CD14-positive monocyte (primary cell): ENCODE measurements at places on chromosomes 16 and 17. TPM values are rescaled to one million over a fixed set of nuclear protein-coding genes. Genes with fewer than 3 reads are reported as not detected.

DNA sequence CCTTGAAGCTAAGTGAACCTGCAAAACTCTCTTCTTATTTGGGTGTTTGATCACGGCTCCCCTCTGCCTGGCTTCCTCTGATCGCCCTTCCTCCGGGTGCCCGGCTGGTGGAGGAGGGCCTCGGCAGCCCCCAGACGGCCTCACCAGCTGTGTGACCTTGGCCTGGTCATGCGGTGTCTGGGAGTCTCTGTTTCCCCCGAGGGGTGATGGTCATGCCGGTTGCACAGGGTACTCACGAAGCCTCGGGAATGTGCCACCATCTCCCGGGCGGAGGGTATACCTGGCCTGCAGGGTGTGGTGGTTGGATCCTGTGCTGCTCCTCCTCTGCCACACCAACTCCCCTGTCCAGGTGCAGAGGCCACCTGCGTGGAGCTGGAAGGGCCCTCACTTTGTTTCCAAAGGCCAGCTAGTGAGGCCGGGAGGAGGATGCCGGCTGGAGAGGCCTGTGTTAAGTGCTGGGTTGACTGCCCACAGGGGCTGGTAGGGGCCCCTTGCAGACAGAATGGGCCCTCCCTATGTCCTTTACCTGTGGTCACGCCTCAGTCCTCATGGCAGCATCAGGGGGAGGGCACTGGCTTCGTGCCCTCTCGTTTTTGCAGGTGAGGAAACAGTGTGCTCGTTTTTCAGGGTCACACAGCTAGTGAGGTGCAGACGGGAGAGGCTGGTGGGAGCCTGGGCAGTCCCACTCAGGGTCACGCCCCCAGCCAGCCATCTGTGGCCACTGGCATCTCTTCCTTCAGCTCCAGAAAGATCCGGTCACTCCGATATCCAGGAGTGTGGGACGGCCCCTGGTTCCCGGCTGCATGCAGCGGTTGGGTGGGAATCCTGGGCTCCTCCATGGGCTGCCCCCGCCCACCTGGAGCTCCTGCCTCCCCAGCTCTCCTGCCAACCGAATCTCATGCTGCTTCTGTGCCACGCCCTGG is 148.5 kb upstream of the GSE1 start:
- no peak for DNase-seq

- DNase-seq: peak; percentile 84
Observed at GRCh38 chr17:41697122-41697962, 8.7 kb downstream of the EIF1 start.

DNA sequence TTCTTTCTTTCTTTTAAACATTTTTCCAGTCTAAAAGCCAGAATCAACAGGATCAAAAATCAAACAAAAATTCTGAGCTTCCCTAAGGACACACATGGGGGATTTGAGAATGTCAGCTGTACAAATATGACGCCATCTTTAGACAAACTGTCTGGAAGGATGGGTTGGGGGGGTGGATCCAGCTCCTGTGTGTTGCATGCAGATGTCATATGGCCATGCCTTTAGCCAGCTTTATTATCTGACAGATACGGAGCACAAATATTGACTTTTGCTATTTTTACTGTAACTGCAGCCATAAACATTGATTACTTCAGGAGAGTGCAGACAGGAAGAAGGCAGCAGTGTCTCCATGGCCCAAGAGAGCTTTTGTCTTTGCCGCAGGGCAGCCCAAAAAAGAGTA is 279.4 kb upstream of the ELAC2 start:
- DNase-seq: no peak

DNA sequence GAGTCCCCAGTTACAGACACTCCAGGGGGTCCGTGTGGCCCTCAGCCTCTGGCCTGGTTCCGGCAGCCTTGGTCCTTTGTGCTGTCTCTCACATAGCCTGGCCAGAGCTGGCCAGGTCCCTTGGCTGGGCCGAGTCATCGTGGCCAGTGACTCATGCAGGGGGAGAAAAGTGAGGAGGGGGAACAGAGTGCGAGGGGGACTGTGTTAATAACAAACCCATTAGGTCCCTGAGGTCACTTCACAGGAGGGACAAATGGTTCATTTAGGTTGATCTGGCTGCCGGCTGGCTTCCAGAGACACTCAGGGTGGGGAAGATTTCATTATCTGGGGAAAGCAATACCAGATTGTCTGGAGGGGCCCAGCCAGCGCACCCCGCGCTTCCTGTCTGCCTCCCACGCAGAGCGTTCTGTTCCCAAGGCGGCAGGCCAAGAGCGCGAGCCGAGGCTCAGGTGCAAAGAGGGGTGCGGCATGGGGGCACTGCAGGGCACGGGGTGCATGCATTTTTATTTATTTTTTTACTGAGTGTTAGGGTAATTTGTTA is 223.1 kb downstream of the SEC14L1 start:
- peak; percentile 29 for DNase-seq

DNA sequence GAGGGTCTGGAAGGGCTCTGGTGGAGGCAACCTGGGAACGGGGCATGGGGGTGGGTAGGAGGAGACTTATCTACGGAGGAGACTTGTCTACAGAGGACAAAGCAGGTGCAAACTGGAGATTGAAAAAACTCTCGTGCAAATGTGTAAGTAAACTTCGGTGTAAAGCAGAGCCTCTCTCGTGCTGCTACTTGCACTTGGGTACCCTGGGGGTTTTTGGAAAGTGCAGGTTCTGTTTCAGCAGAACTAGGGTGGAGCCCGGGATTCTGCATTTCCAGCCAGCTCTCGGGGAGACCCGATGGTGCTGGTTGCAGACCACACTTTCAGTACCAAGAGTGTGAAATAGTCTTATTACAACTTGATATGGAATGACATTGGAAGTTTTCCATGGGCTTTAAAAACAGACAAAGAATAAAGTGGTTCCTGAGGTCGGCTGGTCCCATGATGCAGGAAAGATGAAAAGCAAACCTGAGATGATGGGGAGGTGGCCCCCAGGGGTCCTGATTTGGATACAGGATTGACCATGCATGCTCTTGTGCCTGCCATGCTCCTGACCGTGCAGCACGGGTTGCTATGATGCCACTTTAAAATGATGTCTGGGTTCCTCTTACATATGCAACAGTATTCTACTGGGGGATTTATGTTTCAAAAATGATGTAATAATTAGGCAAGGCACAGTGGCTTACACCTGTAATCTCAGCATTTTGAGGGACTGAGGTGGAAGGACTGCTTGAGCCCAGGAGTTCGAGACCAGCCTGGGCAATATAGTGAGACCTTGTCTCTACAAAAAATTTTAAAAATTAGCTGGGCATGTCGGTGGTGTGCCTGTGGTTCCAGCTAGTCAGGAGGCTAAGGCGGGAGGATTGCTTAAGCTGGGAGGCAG is 69.3 kb downstream of the IRF8 start:
- DNase-seq: no peak

DNA sequence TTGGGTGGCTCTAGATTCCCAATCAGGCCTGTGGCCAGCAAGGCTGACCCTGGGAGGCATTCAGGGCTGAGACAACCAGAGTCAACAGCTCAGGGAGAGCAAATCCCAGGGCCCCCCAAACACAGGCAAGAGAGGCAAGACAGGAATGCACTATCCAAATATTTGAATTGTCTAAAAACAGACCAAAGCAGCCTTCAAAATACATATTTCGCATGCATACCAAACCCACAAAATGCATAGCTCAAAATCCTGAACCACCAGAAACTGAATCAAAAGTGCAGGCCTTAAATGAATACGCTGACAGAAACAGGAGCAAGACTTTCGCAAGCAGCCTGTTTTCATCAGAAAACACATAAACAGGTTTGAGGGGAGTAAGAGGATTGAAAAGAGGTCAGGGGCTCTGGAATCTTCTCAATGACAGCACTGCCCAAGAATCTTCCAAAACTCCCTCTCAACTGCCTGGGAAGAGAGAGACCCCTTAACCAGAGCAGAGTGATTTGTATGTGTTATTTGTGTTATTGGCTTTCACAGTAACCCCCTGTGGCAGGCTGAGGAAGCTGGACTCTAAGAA is 213.6 kb upstream of the CDH5 start:
- DNase-seq: no peak

DNA sequence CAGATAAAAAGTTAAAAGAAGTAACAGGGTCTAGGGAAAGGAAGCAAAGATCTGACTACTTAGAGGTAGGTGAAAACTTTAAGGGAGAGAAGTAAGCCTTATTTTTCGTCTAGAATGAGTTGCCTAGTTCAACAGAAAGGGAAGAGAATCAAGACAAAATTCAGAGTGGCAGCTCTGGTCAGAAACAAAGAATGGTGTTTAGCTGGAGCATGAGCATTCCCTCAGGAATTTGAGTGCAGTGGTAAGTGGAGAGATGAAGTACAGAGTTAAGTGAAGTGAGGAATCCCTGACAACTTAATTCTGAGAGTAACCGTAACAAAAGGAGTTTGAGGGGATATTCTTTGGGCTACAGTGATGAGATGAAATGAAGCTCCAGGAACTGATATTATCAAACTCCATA is 11.5 kb downstream of the SMG6 start:
- no peak for DNase-seq

DNA sequence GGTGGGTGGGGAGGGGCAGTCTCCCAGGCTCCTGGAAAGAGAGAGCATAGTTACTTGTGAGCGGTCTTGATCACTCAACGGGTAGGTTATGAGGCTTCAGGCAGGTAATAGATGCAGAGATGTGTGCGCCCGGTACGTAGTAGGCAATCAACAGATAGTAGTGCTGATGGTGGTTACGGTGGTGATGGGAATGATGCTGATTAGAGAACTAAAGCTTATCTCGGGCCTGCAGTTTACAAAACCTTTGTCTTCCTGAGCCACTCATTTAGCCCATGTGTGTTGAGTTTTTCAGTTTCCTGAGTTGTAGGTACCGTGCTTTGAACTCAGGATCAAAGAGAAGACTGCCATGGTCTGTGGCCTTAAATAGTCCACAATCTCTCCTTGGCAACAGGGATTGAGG is 401.0 kb downstream of the SNX29 start:
- no peak for DNase-seq

GRCh38 chr16:83348991-83349390 is 458.8 kb upstream of the HSBP1 start:
- no peak for DNase-seq

DNA sequence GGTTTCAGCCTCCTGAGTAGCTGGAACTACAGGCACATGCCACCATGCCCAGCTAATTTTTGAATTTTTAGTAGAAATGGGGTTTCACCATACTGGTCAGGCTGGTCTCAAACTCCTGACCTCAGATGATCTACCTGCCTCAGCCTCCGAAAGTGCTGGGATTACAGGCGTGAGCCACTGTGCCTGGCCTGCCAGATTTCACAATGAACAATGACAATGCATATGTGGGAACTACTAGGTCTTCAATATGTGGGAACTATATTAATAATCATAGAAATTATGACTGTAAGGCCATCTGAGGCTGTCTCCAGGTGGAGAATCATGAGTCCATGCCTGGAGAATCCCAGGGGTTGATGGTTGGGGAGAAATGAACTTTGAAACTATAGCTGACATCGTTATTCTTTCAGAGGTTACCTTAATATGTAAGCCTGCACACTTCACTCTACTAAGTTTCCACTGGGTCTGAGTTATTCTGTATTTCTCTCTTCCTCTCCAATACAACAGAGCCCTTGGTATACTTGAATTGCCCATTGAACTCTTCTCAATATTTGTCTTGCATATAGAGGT is 7.2 kb upstream of the DRC7 start:
- peak; percentile 55 for DNase-seq

DNA sequence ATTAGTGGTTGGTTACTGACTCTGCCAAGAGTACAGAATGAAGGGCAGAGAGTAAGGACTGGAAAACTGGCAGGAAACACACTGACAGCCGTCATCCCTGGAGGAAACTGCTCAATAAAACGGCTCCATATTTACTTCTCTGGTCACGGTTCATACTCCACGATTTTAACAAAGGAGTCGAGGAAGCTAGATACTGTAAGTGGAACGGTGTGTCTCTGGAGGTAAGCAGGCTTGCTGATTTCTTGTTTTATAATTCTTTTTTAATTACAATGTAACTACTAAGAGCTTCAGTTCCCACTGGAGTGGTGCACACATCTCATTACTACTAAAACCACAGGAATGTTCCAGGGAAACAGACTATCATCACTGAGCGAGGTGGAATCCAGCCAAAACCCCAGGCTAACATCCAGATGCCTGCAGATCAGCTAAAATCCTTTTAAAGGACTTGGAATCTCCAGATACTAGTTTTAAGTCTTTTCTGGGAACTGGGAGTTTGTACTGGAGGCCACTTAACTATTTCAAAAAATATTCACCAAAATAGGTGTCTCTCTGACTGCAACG is 17.8 kb downstream of the SERPINF1 start:
- DNase-seq: no peak

- DNase-seq: peak; percentile 27
Observed at GRCh38 chr17:393806-394717, 41.5 kb upstream of the RPH3AL start.

- no peak for DNase-seq
Observed at GRCh38 chr17:42678951-42679491, 2.2 kb upstream of the PLEKHH3 start.

DNA sequence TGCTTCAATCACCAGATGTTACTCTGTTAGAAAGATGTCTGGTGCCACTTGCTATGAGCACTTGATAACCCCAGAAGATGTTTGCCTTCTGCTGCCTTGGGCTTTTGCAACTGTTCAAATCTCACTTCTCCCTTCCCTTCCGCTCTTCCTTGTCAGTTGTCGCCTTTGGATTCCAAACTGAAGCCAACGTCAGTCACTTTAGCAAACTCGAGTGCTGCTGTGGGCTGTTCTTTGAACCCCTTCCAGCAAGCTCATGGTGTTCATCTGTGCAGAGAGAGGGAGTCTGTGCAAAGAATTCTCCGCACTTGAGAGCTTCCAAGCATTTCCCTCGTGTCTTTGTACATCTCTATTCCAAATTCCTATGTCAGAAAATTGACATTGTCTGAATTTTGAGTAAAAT is 879.4 kb downstream of the CDH11 start:
- DNase-seq: no peak

DNA sequence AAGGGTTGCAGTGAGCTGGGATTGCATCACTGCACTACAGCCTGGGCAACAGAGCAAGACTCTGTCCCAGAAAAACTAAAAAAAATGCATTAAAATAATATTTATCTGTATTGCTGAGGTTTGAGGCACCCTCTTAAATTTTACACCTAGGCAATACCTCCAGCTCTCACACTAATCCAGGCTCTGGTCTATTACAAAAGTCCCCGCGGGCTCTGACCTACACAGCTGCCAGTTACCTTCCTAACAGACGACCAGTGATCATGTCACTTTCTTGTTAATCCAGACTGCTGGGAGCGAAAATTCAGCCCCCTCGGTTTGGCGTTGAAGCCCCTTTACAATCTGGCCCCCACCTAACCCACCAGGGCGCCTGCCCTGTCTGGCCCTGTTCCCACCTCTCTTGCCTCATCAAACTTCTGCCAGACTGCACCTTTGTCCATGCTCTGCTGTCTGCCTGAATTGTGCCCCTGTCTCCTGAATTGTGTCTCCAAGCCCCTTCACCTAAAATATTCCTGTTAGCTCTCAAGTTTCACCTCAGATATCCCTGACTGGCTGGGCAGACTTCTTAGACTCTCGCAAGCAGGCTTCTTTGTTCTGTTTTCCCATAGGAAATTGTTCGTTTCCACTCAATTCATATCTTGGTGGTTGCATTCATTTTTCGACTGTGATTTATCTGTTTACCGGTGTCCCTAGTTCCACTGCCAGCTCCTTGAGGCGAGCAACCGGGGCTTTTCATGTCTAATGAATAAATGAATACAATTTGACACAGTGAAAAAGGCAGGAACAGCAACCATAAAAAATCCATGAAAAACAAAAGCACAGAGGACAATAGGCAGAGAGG is 65.9 kb downstream of the PITPNC1 start:
- DNase-seq: no peak

Gene GAA
- polyA plus RNA-seq: 116 and 169 TPM in 2 replicates

Gene C17orf113
- 0.20 TPM for polyA plus RNA-seq

Gene KRT31
- not detected in 2 replicates for polyA plus RNA-seq

Gene OR4D1
- polyA plus RNA-seq: 0.01 and 0.03 TPM in 2 replicates

Gene OTOP2
- 0.05 and 0.13 TPM in 2 replicates for polyA plus RNA-seq

Gene TSNAXIP1
- 0.23 and 0.52 TPM in 2 replicates for polyA plus RNA-seq

Gene EME1
- polyA plus RNA-seq: 0.76 TPM

Gene KRT27
- not detected in 2 replicates for polyA plus RNA-seq
